ENCODE measurements at places on chromosomes 6 and 20. TPM values are rescaled to one million over a fixed set of nuclear protein-coding genes. Genes with fewer than 3 reads are reported as not detected.

- no peak for DNase-seq
These were observed 27.0 kb downstream of the CLIC5 start for GRCh38 chr6:45988635-45989034.

- no peak for DNase-seq
These were observed 23.6 kb downstream of the DDX43 start for GRCh38 chr6:73418081-73418741.

DNA sequence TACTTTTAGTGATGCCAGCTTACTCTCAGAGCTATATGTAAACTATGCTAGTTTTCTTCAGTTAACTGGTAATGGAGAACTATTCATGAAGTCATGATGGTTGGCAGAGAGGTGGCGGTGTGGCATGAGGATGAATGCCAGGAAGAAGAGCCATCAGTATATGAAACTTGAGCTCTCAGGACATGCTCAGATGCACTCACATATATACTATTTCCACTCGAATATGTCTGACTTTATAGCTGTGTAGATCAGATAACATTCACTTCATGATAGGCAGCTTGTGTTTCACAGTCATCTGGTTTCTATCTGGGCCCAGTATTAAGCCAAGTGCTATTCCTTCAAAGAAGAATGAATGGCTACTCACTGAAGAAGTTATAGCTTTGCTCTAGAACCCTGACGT, 46.2 kb upstream of the CEP85L start:
- no peak for DNase-seq

- no peak for DNase-seq
These were observed 26.3 kb upstream of the PLCG1 start for GRCh38 chr20:41110930-41111577.

GRCh38 chr6:10749734-10750133, 2.1 kb downstream of the TMEM14B start:
- no peak for DNase-seq

DNA sequence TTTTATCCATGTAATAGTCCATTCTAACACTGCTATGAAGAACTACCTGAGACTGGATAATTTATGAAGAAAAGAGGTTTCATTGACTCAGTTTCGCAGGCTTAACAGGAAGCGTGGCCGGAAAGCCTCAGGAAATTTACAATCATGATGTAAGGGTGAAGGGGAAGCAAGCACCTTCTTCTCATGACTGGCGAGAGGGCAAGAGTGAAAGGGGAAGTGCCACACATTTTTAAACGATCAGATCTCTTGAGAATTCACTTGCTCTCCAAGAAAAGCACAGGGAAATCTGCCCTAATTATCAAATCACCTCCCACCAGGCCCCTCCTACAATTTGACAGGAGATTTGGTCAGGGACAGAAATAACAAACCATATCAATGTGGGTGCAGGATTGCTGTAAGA, 859.7 kb downstream of the EPHA7 start:
- no peak for DNase-seq

- DNase-seq: no peak
These were observed 29.5 kb upstream of the HLA-A start for GRCh38 chr6:29912840-29913239.

DNA sequence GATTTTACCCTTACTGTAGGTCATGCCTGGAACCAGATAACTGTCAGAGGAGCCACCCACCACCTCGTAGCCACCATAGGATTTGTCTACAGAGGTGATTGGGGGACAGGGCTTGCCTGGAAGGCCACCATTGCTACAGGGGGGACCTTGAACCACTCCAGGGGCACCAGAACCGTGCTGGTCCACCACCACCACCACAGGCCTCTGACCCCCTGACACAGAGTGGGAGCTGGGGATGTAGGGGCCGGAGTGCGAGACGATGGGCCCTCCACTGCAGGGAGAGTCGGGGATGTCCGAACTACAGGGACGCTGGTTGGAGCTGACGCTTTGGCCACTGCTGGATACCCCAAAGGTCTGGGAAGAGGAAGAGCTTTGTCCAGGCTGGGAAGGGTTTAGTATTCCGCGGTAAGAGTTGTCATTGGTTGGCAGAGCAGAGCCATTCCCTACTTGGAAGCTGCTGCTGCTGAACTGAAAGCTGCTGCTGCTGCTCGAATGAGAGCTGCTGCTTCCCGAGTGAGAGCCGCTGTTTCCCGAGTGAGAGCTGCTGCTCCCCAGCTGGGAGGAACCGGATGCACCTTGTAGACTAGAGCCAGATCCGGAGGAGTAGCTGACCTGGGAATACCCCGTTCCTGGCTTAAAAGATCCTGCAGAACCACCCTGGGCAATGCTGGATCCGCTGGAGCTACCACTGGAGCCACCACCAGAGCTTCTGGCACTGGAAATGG, 2.2 kb downstream of the PSORS1C1 start:
- DNase-seq: no peak

- no peak for DNase-seq
These were observed 170.8 kb downstream of the KCNQ5 start for GRCh38 chr6:72792692-72793091.

DNA sequence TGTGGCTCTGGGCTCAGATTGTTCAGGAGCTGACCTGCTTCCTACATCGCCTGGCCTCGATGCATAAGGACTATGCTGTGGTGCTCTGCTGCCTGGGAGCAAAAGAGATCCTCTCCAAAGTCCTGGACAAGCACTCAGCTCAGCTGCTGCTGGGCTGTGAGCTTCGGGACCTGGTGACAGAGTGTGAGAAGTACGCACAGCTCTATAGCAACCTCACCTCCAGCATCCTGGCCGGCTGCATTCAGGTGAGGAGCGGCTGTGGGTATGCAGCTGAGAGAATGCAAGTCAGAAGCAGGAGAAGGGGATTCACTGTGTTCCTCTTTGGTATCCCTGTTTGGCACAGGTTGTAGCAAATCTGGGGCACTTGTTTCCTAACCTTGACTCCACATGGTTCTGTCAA, 17.9 kb downstream of the CUL9 start:
- DNase-seq: no peak

- DNase-seq: no peak
These were observed 1352.6 kb upstream of the GJE1 start for GRCh38 chr6:140779991-140780596.

The ADGRF1 gene
- total RNA-seq: not detected

DNA sequence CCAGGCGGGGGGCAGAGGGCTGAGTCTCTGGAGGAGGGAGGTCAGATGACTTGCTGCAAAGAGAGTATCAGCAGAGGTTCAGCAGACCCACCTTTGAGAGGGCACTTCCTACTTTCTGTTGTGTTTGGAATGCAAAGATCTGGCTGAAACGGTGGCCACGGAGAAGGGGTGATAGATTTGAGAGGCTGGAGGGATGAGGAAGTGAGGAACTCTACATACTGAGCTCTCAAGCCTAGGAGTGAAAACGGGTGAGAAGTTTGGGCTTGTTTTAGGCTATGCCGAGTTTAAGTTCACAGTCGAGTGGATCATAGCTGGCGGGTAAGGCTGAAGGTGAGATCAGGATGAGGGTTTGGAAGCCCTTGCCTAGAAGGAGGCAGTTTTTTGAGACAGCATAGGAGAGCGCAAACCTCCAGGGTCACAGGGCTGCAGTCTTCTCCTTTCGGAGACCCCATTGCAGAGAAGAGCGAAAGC, 477 bp upstream of the ITPA start:
- peak; percentile 24 for DNase-seq

The HNF4A gene
- total RNA-seq: not detected

DNA sequence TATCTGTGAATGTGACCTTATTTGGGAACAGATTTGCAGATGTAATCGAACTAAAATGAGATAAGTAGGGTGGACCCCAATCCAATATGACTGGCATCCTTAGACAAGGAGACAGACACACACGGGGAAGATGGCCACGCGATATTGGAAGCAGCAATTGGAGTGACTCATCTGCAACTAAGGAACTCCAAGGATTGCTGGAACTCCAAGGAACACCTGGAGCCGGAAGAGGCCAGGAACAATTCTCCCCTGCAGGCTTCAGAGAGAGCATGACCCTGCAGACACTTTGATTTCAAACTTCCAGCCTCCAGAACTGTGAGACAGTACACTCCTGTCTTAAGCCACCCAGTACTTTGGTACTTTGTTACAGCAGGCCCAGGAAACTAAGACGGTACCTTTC, 19.5 kb upstream of the CNKSR3 start:
- DNase-seq: no peak

DNA sequence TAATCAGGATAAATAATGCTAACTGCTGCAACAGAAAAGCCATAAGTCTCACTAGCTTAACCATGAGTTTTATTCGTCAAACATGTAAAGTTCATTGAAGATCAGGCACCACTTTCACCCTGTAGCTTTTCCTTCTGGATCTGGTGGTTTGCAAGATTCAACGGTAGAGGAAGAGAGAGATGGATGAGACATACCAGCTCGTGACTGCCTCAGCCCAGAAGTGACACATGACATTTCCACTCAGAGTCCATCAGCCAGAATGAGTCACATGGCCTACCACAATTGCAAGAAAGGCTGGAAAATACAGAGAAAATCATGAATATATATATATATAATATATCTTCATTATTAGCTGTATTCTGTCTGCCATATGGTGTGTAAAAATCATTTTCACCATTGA, 29.0 kb downstream of the SPTLC3 start:
- no peak for DNase-seq

DNA sequence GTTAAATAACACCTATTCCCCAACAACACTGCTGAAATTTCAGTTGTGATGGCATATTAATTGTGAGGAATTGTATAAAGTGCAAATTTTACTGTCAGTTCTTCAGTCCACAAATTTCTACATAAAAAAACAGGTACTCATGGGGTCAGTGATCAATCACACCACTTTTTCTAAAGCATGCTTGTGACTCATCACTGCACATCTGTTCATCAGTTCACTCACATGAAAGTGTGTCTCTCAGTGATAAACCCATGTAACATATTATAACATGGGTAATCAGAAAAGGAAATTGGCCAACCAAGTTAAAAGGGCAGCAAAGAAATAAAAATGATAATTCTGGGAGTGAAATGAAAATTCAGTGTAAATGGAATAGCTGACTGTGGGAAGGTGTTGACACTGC, 234.7 kb upstream of the FKBP1C start:
- DNase-seq: no peak

- DNase-seq: no peak
These were observed 3.3 kb downstream of the FGD2 start for GRCh38 chr6:37008484-37009465.

The BCAS4 gene
- total RNA-seq: 6.3 TPM

DNA sequence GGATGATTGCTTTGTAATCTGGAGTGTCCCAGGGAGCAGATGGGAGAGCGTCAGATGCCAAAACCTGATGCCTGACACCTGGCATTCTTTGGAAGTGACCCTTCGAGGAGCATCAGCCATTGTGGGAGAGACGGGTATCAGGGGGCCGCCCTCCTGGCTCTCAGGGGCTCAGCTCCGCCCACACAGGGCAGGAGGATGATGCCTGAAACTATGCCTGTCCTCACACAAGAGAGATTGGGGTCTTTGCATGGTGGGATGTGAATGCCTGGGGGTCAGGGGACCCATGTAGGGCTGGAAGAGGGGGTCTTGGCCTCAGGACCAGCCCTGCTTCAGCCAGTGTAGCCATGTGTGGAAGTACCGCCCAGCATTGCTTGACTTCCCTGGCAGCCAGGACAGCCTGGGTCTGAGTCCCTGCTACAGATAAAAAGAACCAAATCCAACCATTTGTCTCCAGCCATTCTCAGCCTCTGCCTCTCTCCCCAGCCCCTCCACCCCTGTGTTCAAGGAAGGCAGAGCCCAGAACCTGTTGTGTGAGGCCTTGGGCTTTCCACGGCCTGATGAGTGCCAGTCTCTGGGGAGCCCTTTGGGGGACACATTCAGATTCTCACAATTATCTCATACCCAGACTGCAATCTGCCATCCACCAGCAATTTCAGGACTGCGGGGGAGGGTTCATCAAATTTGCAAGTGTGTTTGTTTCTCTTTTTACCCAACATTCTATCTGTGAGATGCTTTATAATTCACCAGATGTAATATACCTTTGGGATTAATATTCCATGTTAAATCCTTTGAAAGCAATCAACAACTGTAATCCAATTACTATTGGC, 371.2 kb downstream of the PREX1 start:
- DNase-seq: no peak
